ENCODE measurements at places on chromosomes 12 and 14. TPM values are rescaled to one million over a fixed set of nuclear protein-coding genes. Genes with fewer than 3 reads are reported as not detected.

DNA sequence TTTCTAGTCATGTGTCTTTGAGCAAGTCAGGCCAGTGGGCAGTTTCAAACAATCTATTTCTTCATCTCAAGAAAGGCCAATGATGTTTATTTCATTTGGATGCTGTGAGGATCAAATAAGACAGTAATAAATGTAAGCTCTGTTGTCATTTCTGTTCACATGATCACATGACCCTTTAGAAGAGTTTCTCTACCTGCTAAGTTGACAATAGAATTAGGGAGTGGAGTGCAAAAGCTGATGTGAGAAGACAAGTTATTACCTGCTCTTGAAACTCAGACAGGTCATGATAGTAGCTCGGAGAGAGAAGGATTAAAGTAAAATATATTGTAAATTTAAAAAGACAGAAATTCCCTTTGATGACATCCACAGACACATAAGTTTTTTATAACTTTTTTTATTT lies 37.3 kb upstream of the DCN start:
- no peak for DNase-seq

KRT4 gene
- total RNA-seq: 0.83 TPM

POTEG gene
- total RNA-seq: not detected

NTN4 gene
- total RNA-seq: 30.6 TPM

DNA sequence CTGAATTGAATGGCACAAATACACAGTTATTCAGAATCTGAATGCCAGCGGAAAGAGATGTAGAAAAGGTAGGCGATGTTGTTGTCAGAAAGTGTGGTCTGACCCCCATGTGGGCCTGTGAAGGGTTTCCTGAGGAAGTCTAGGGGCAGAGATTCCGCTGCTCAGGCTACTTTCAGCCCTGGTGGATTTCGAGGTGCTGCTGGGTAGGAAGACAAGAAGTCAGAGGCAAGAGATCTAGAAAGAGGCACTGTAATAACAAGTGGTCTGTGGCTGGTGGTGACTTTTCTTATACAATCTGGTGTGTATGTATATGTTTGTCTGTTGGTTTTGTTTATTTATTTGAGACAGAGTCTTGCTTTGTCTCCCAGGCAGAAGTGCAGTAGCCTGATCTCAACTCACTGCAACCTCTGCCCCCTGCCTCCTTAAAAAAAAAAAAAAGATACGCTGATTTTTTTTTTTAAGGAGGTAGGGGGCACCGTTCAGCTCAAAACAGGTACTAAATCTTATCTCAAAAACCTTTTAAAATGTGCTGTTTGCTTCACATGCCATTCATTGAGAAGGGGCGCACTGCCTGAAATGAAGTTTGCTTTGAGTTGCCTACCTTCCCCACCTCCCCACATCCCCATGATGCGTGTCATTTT lies 27.1 kb upstream of the MANSC4 start:
- no peak for DNase-seq
